T-cell (primary cell): ENCODE measurements at places on chromosomes 5 and 9.

DNA sequence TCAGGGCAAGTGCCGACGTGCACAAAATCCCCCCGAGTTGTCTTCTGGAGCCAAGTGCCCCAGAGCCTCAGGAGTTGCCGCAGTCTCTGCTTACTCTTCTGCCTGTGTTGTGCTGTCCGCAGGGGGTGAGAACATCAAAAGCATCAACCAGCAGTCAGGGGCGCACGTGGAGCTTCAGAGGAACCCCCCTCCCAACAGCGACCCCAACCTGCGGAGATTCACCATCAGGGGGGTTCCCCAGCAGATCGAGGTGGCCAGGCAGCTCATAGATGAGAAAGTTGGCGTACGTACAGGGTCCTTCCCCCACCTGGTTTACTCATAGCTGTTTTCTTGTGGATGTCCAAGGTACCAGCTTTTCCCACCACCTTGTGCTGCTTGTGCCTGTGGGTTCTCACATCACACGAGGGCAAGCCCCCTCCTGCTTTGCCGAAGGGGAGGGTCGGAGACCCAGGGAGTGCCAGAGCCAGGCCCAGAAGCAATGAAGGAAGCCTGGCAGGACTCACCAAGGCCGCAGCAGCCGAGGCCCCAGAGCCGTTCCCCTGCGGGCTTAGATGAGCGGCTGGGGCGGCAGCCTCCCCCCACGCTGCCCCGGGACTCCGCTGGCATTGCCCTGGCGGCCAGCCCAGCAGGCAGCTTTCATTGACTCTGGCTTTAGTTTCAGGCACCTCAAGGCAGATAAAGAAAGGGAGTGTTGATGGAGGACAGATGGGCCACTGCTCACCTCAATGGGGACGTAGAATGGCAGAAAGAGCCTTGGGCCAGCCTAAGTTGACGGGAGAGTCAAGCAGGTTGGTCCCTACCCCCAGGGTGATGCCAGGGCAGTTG lies 33.7 kb upstream of the PRDM12 start:
- no peak for DNase-seq

GRCh38 chr5:143074414-143074996 lies 304.3 kb downstream of the ARHGAP26 start:
- DNase-seq, result no peak

DNA sequence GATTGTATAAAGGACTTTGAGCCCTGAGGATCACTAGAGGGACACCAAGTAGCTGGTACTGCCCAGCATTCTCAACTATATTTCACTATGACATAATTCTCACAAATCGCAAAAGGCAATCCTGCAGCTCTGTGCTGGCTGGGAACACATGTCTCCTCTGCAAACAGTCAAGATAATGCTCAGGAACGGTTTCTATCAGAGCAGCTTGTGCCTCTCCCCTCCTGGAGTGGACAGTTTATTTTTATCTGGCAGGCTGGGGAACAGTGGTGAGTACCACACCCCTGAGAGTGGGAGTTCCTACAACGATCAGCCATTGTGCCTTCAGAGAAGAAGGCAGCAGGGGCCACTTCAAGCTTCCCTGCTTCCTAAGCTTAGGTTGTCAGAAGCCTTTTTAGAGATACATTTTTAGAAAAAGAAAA lies 65.8 kb downstream of the ERAP1 start:
- DNase-seq, result no peak

GRCh38 chr9:107684224-107684623 lies 194.7 kb upstream of the KLF4 start:
- DNase-seq, result no peak

DNA sequence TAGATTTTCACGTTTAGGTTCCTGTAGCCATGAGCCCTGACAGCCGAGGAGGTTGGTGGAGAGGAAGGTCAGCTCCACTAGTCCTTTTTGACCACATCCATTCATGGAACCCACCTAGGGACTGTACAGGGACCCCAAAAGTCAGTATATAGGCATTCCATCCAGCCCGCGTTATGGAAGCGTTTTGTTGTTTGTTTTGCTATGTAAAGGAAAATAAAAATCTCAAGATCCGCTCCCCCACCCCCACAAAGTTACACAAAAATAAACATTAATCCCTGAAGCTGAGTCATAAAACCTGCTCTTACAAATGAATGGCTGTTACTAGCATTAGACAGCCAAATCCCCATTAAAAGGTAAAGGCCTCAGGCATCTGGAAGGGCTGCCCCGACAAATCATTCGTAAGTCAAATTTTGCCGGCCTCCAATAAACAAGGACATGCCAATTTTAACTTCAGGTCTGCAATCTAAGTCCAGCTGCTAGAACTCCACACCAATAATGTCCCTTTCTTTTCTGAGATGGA lies 292.9 kb downstream of the MED10 start:
- DNase-seq, result no peak

DNA sequence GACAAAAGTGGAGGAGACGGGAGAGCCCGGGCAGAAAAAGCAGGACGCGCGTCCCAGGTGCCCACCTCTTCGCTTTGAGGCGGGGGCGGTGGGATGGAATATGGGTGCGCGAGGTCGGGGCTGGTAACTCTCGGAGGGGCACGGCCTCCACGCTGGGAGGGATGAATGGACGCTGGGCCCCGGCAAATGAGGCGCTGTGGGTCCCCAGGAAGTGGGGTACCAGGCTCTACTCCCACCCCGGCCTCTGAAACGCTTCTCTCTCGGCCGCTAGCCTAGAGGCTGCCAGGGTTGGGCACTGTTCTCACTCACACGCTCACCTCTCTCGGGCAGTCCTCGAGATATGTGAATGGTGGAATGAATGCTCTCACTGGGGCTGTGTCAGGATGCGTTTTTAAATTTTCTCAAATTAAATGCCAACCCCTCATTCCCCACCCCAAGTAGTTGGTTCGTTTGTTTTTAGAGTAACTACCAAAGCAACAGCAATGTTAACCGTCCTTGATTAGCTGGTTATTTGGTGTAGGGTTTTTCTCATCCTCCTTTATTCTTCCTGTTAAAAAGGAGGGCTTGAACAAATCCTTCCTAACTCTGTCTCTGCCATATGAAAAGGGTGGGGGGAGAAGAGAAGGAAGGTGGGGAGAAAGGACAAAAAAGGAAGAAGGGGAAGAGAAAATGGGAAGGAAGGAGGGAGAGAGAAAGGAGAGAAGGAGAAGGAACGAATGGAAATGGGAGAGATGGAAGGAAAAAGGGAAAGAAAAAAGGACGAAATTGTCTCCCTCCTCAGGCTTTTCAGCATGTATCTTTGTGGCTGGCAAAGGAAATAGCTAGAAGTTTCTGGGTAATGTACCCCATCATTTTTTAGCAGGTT lies 1.3 kb upstream of the EBF1 start:
- no peak for DNase-seq

GRCh38 chr9:2241461-2241835 lies 226.3 kb downstream of the SMARCA2 start:
- no peak for DNase-seq

DNA sequence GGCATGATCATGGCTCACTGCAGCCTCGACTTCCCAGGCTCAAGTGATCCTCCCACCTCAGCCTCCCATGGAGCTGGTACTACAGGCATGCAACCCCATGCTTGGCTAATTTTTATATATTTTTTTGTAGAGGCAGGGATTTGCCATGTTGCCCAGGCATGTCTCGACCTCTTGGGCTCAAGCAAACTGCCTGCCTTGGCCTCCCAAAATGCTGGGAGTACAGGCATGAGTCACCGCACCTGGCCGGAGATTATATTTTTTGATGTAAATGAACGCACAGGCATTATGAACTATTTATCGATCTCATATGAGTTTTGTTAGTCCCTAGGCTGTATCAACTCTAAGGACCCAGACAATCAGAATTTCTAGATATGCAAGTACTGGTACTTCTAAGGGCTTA lies 25.5 kb upstream of the CEP120 start:
- no peak for DNase-seq

- no peak for DNase-seq
These were observed 30.9 kb upstream of the LPAR1 start for GRCh38 chr9:111069183-111069582.

DNA sequence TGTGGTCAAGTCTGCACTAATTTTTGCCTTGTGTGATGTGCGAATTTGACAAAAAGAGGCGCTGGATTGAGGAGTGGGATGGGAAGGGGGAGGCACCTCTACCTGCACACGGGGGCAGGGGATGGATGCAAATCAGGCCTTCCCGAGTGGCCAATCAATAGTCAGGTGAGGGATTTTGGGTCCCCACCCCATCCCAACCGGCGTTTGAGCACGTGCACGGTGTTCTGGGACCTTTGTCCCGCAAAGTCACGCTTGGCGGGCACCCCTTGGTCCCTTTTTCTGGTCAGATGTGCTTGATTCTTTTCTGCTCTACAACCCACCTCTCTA lies 685 bp upstream of the ADAMTS19 start:
- DNase-seq, result no peak

DNA sequence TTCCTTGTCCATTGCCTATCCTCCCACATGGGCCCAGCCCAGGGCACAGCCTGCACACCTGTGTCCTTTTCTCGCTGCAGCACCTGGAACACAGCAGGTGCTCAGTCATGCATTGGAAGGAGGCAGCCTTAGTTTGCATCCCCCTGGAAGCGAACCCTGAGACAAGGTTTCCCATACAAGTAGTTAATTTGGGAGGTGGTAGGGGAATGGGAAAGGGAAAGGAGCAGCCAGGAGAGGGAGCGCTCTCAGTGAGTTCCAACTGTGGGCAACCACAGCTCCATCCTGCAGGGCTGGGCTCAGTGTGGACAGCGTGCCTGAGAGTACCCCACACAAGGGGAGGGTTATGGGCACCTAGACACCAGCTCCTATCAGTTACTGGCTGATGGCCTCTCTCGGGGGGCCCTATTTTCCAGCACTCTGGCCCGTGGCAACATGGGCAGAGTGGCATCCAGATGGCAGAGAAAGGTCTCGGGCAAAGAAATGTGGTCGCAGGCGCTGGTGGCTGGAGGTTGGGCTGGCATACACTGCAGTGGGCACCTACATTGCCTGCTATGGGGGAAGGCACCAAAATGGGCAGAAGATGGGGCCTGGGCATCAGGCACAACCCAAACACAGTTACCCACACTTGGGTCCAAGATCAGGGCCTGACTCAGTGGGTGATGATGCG lies 50.1 kb downstream of the TSPAN17 start:
- DNase-seq, result no peak

DNA sequence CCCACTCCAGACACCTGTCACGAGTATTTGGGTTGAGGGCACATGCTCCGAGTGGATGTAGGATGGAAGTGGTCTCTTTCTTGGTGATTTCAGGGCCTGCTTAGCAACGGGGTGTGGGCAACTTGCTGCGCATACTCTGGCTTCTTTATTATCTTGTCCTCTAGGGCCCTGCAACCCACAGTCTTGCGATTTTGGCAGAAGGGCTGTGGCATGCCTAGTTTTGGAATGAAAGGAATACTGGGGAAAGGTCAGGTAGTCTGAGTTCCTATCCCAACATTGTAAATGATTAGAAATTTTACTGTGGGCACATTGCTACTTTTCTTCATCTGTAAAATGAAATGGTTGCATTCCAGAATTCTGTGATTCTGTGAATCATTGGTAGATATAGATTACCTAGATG lies 74.3 kb downstream of the ACTBL2 start:
- DNase-seq, result no peak

DNA sequence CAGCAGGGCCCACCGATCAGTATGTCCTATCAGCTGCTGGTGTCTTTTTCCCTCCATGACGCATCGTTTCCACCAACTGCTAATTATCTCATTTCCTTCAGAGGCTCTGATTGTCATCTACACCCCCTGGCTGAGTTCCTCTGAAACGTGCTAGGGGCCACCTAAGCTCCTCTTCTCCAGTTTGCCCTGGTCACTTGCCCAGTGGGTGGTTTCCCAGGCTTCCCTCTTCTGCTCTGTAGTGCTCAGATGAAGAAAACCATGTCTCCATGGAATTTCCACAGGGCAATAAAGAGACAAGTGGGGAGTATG lies 65.3 kb downstream of the TSTD2 start:
- no peak for DNase-seq

DNA sequence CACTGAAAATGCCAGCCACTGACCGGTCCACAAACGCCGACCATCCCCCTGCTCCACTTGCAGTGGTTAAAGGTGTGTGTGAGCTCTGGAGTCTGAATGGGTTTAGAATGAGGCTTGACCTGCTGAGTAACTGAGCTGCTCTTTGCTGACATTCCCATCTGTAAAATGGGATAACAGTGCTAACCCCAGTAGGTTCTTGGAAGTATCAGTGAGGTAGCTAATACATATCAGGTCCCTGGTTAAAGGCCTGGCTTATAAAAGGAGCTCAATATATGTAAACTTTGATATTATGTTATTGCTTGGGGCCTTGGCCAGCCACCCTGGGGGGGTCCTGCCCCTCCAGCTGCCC lies 31.1 kb upstream of the DAB2IP start:
- DNase-seq, result no peak

DNA sequence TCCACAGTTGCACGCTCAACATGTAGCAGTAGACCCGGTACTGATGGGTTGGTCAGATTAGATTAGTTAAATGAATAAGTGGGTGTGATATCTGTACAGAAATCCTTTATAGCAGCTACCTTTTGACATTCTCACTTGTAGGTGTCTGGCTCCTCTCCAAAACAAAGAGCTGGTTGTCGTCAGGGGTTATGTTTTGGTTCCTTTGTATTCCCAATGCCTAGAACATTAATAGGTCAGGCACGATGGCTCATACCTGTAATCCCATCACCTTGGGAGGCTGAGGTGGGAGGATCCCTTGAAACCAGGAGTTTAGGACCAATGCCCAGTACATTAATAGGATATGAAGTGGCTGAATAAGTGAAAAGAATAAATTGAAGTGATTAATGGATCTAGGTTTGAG lies 182.1 kb downstream of the SNCAIP start:
- DNase-seq, result no peak

- DNase-seq, result no peak
These were observed 17.1 kb upstream of the NRARP start for GRCh38 chr9:137319011-137319738.

GRCh38 chr9:16811987-16812685 lies 58.3 kb downstream of the BNC2 start:
- no peak for DNase-seq

DNA sequence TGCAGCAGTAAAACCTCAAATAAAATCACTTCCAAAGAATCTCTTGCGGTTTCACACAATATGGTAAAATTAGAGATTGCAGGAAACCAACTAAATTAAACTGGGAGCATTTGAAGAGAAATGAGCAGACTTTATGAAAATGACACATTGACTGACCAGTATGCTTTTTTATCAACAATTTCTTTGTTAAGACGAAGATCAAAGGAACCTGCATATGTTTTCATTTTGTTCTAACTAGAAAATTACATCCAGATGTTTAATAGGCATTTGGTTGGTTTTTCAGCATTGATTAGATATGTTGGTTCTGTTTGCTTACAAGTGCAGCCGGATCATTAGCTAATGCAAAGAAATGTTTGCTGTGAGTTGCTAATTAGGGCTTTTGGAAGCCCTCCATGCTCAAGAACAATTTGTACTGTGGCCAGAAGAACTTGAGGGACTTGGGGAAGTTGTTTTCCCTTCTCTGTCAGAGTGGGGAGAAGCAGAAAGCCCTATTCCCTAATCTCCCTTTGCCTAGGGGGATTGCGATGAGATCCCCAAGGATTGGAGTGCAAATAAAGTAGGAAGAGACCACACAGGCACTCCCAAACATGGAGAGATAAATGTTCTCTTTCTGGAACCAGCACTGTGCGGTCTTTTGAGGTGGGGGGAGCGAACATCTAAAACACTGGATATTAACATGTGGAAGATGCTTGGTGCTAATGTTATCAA lies 4.5 kb upstream of the TLE1 start:
- DNase-seq, result no peak
